Thyroid gland (tissue), 4 donors: ENCODE measurements at places on chromosomes 2 and 18.

DNA sequence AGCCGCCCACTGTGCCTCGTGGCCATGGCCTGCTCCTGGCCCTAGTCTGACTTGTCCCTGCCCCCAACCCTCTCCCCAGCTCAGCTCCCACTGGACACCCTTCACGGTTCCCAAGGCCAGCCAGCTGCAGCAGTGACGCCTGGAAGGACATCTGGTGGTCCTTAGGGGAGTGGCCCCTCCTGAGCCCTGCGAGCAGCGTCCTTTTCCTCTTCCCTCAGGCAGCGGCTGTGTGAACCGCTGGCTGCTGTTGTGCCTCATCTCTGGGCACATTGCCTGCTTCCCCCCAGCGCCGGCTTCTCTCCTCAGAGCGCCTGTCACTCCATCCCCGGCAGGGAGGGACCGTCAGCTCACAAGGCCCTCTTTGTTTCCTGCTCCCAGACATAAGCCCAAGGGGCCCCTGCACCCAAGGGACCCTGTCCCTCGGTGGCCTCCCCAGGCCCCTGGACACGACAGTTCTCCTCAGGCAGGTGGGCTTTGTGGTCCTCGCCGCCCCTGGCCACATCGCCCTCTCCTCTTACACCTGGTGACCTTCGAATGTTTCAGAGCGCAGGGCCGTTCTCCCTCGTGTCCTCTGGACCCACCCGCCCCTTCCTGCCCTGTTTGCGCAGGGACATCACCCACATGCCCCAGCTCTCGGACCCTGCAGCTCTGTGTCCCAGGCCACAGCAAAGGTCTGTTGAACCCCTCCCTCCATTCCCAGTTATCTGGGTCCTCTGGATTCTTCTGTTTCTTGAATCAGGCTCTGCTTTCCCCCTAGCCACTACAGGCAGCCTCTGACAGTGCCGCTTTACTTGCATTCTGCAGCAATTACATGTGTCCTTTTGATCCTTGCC is 35.8 kb downstream of the ANO7 start:
- H3K36me3 ChIP-seq = peaks cover 28% of the 10 kb centered on the region
- H3K4me3 ChIP-seq = no peak overlapping the region
- no peaks in the 10 kb centered on the region for H3K27me3 ChIP-seq
- H3K27ac ChIP-seq = no peak overlapping the region

- H3K36me3 ChIP-seq = no peaks in the 10 kb centered on the region
- no peaks in the 10 kb centered on the region for H3K27me3 ChIP-seq
- H3K4me1 ChIP-seq = peaks cover under 1% of the 10 kb centered on the region
- H3K4me3 ChIP-seq = no peak overlapping the region
- H3K27ac ChIP-seq = no peak overlapping the region
Measured at GRCh38 chr2:80002568-80003157, 301.9 kb downstream of the LRRTM1 start.

DNA sequence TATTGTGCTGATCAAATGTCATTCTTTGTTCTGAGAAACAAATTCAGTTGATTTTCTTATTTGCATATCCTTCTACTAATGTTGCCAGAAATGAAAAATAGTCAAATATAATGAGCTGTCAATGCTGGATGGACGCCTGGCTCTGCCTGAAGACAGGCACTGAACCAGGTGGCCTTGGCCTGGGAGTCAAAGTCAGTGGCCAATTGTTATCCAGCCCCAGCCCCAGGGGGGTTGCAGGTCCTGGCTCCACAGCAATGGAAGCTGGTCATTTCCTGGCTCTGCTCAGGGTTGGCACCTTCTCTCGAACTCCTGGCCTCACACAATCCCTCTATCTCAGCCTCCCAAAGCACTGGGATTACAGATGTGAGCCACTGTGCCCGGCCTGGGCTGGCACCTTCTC is 176.8 kb upstream of the GLI2 start:
- H3K27me3 ChIP-seq = no peaks in the 10 kb centered on the region
- H3K4me3 ChIP-seq = no peak overlapping the region
- DNase-seq = no peak
- H3K27ac ChIP-seq = no peak overlapping the region

DNA sequence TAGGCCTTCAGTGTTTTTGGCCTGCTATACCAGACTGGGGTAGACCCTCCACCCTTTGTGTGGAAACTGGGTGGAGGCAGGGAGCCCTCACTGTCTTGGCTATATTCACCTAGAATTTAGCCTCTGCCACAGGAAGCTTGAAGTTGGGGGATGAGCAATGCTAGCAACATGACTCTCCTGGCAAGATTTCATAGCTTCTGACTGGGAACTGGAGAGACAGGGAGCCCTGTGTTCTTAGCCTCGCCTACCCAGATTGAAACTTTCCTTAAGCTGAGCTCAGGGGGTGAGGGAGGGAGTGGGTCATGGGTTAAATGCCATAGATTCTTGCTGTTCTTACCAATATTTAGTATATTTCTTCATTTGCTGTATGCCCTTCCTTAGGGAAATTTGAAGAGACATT is 46.8 kb upstream of the FAM98A start:
- no peaks in the 10 kb centered on the region for H3K36me3 ChIP-seq
- no peak overlapping the region for H3K4me3 ChIP-seq
- no peaks in the 10 kb centered on the region for H3K4me1 ChIP-seq
- H3K27me3 ChIP-seq = no peaks in the 10 kb centered on the region
- DNase-seq = no peak
- H3K27ac ChIP-seq = no peak overlapping the region

- H3K27me3 ChIP-seq = no peaks in the 10 kb centered on the region
- no peaks in the 10 kb centered on the region for H3K36me3 ChIP-seq
- peak overlapping the region; percentile 91 for H3K27ac ChIP-seq
- peak overlapping the region; percentile 61 for H3K4me3 ChIP-seq
- peaks cover 34% of the 10 kb centered on the region for H3K4me1 ChIP-seq
Measured at GRCh38 chr2:63842149-63843061, 709 bp downstream of the UGP2 start.

DNA sequence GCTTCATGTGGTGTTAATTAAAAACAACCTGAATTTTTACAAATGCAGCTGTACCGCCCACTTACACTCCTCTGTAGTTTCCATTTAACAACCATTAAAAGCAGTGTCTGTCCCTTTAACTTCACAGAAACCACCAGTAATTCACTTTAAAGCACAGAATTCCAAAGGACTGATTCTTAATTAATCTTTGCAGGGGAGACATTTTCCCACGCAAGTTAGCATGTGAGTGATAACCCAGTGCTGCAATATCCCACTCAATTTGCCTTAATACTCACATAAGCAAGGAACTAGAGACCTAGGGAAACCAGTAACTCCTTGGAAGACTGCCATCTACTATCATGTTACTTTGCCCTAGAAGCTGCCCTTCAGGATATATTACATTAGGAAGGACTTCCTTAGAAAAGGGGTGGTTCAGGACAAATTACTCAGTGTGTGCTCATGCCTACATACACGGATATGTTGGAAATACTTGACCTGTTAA is 102.3 kb downstream of the OSR1 start:
- no peak overlapping the region for H3K4me3 ChIP-seq
- H3K36me3 ChIP-seq = no peaks in the 10 kb centered on the region
- no peaks in the 10 kb centered on the region for H3K4me1 ChIP-seq
- H3K27me3 ChIP-seq = no peaks in the 10 kb centered on the region
